CD8-positive, alpha-beta memory T cell (primary cell): ENCODE measurements at places on chromosomes 7 and 10.

- no peaks in the 10 kb centered on the region for H3K36me3 ChIP-seq
- DNase-seq: no peak
- H3K4me1 ChIP-seq: peaks cover under 1% of the 10 kb centered on the region
- H3K27ac ChIP-seq: no peak overlapping the region
- no peak overlapping the region for H3K4me3 ChIP-seq
These were observed 6.1 kb upstream of the DDX50 start for GRCh38 chr10:68895041-68895440.

DNA sequence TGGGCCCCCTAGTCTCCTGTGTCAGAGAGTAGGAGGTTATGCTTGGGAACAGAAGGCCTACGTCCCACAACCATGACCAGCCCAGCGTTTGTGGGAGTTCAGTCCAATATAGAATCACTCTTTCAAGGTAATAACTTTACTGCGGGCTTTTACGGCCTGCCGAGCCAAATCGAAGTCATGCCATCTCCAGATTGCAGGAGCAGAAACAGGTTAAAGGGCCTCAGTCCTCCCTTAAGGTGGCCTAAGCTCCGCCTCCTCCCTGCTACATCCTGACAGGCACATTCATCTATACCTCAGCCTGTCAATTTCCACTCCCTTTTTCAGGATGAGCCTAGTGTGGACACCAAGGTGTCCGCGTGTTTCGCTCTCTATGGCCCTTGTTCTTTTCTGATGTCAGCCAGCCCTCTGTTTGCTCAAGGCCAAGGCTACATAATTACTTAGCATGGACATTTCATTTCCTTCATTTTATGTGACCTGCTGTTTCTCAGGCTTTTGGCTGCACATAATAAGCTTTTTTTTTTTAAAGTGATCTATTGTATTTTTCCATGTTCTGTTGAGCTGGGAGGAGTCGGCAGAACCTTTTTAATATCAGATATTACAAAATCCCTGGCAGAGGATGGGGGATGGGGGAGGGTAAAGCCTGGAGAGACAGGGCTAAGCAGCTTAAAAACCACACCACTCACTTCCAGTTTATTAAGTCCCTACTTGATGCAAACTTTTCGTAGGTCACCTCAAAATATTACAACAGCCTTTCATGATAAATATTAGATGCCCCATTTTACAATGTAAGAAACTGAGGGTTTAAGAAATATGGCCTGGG lies 84.6 kb downstream of the CACNB2 start:
- no peaks in the 10 kb centered on the region for H3K36me3 ChIP-seq
- H3K4me1 ChIP-seq: no peaks in the 10 kb centered on the region
- H3K4me3 ChIP-seq: no peak overlapping the region
- no peaks in the 10 kb centered on the region for H3K27me3 ChIP-seq

GRCh38 chr7:72211175-72211574 lies 201.0 kb downstream of the CALN1 start:
- H3K36me3 ChIP-seq: no peaks in the 10 kb centered on the region
- H3K27ac ChIP-seq: no peak overlapping the region
- no peak overlapping the region for H3K4me3 ChIP-seq
- H3K4me1 ChIP-seq: no peaks in the 10 kb centered on the region

DNA sequence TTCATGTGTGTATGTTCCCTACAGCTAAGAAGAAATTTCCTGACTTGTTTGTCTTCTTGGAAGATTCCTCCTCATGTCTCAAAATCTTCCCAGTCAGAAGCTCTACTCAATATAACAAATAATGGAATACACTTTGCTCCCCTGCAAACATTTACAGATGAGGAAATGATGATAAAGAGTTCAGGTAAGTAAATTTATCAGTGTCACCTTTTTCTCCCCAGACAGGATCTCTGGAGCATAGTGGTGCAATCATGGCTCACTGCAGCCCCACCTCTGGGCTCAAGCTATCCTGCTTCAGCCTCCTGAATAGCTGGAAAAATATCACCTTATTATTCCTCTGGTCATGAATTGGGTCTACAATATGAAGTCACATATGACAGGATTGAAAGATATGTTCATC lies 25.5 kb downstream of the ACADSB start:
- no peak overlapping the region for H3K4me3 ChIP-seq
- H3K27me3 ChIP-seq: no peaks in the 10 kb centered on the region
- no peak for DNase-seq
- no peaks in the 10 kb centered on the region for H3K36me3 ChIP-seq
- H3K4me1 ChIP-seq: no peaks in the 10 kb centered on the region

DNA sequence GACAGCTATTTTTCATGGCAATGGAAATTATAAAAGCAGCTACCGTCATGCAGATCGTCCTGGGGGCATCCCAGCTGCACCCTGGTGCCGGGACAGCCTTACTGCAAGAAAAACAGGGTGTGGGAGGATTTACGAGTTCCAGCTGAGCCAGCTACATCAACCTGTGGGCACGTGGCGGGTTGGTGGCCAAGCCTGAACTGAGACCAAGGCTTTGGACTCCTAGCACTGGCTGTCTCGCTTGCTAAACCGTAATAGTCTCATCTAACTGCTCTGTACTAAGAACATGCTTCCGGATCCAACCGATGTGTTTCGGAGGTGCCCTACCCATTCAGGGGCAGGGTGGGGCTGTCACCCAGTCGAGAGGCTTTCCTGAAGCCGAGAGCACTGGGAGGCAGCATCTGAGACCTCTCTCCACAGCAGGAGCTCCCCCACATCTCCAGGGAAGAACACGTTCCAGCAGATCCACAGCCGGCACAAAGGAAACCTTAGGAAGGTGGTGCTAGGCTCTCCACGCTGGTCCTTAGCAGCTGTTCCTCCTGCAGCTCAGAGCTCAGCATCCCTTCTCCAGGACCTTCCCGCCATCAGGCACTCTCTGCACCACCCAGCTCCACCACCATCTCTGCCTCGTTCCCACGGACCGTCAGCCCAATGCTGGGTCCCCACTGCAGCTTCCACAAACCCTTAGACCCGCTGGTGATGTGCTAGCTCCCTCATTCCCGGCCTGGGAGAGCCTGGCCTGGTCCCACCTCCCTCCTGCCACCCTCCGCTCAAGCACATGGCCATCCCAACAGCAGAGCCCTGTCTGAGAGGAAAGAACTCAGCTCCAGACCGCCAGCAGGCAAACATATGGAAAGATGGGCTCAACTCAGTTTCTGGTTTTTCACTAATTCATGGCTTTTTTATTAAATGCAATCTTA lies 158.5 kb downstream of the PTPRN2 start:
- DNase-seq: no peak
- no peaks in the 10 kb centered on the region for H3K4me1 ChIP-seq
- no peaks in the 10 kb centered on the region for H3K36me3 ChIP-seq
- no peak overlapping the region for H3K4me3 ChIP-seq

DNA sequence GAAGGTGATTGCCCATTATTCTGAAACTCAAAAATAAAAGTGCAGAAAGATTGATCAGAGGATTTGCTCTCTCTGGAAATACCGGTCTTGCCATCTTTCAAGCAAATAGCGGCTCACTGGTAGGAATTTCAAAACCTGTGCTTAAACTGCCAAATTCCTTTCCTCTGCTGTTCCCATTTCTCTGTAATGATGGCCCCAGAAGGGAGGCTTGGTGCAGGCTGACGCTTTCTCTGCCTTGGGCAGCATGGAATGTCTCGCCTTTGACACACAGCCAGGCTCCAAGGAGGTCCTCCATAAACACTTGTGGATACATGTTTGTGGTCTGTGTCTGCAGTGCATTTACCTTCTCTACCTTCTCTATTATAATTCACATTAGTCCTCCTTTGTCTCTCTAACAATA lies 146.8 kb downstream of the HIBADH start:
- no peaks in the 10 kb centered on the region for H3K36me3 ChIP-seq
- H3K4me1 ChIP-seq: no peaks in the 10 kb centered on the region

- no peak overlapping the region for H3K27ac ChIP-seq
- H3K4me3 ChIP-seq: no peak overlapping the region
- DNase-seq: no peak
- H3K4me1 ChIP-seq: no peaks in the 10 kb centered on the region
- H3K27me3 ChIP-seq: no peaks in the 10 kb centered on the region
These were observed 122.6 kb downstream of the ITIH5 start for GRCh38 chr10:7544203-7544602.
